ENCODE measurements at places on chromosomes 13 and 19. TPM values are rescaled to one million over a fixed set of nuclear protein-coding genes. Genes with fewer than 3 reads are reported as not detected.

RASGRP4 gene
- total RNA-seq = not detected

TNFSF13B gene
- total RNA-seq = 1.1 TPM

IFI30 gene
- total RNA-seq = not detected

SPACA4 gene
- total RNA-seq = not detected

ZNF724 gene
- total RNA-seq = 3.2 TPM

NCR1 gene
- total RNA-seq = not detected

POLR1G gene
- 9.1 TPM for total RNA-seq

RPS19 gene
- 1,810 TPM for total RNA-seq

NLRP11 gene
- total RNA-seq = not detected

DCLK1 gene
- 7.8 TPM for total RNA-seq

PLK5 gene
- total RNA-seq = 0.54 TPM

SIGLEC5 gene
- not detected for total RNA-seq

PCDH8 gene
- not detected for total RNA-seq

CYP4F11 gene
- total RNA-seq = not detected

MEIOSIN gene
- total RNA-seq = not detected

CFAP97D2 gene
- not detected for total RNA-seq

EPS8L1 gene
- total RNA-seq = 4.5 TPM

ADGRE3 gene
- total RNA-seq = not detected

SIAH3 gene
- not detected for total RNA-seq
